Thoracic aorta endothelial cell (primary cell): ENCODE measurements at places on chromosomes 16 and 17. TPM values are rescaled to one million over a fixed set of nuclear protein-coding genes. Genes with fewer than 3 reads are reported as not detected.

Gene ACSM3
- 6.6 and 22.2 TPM in 2 replicates for total RNA-seq

Gene IL21R
- 0.07 TPM in 1 of 2 replicates, not detected in the other for total RNA-seq

Gene TBC1D3K
- total RNA-seq, result not detected in 2 replicates

Gene HAP1
- total RNA-seq, result 0.07 and 0.53 TPM in 2 replicates

Gene MYH13
- total RNA-seq, result not detected in 2 replicates

Gene MARVELD3
- total RNA-seq, result 0.13 TPM in 1 of 2 replicates, not detected in the other

Gene TNRC6C
- total RNA-seq, result 10.6 and 11.8 TPM in 2 replicates

Gene PDILT
- not detected in 2 replicates for total RNA-seq

Gene ZFPM1
- 3.5 and 4.7 TPM in 2 replicates for total RNA-seq
